Stomach (tissue), 19 donors: ENCODE measurements at places on chromosomes 1 and 21.

- DNase-seq: no peak
These were observed 1.7 kb downstream of the COL8A2 start for GRCh38 chr1:36123356-36123755.

GRCh38 chr1:82091729-82092128 is 291.0 kb downstream of the ADGRL2 start:
- no peak for DNase-seq

GRCh38 chr1:50415235-50416149 is 7.8 kb downstream of the DMRTA2 start:
- DNase-seq: no peak

DNA sequence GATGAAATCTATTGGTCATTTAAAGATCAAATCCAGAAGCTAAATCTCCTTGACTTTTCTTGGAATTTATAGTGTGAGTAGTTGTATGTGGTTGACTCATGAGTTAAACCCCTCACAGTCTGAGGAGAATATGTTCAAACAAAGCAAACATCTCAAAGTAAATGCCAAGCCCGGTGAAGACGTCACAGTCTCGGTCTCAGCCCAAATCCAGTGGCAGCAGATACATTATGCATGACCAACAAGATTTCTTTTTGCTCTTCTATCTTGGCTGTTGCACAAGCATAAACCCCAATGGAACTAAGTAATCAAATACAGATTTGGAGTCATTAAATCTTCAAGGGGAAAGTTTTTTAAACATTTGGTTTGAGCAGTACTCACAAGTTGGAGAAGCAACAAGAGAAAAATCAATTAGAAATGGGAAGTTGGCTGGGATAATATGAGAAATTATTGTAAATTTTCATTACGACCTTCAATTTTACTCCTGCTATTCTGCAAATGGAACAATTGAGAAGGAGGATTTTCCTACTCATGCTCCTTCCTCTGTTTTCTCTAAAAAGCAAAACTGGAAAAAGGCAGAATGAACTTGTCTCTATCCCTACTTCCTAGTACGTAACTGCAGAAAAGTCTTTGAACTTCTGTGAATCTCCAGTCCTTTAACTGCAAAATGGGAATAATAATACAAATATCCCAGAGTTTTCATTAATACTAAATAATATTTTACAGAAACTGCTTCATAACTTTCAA is 575.8 kb downstream of the NUF2 start:
- DNase-seq: no peak

- DNase-seq: no peak
These were observed 27.1 kb upstream of the C1QA start for GRCh38 chr1:22609291-22609690.

GRCh38 chr21:39307466-39307865 is 6.0 kb downstream of the BRWD1 start:
- DNase-seq: no peak

- DNase-seq: no peak
These were observed 489.3 kb downstream of the RWDD3 start for GRCh38 chr1:95723346-95723745.

DNA sequence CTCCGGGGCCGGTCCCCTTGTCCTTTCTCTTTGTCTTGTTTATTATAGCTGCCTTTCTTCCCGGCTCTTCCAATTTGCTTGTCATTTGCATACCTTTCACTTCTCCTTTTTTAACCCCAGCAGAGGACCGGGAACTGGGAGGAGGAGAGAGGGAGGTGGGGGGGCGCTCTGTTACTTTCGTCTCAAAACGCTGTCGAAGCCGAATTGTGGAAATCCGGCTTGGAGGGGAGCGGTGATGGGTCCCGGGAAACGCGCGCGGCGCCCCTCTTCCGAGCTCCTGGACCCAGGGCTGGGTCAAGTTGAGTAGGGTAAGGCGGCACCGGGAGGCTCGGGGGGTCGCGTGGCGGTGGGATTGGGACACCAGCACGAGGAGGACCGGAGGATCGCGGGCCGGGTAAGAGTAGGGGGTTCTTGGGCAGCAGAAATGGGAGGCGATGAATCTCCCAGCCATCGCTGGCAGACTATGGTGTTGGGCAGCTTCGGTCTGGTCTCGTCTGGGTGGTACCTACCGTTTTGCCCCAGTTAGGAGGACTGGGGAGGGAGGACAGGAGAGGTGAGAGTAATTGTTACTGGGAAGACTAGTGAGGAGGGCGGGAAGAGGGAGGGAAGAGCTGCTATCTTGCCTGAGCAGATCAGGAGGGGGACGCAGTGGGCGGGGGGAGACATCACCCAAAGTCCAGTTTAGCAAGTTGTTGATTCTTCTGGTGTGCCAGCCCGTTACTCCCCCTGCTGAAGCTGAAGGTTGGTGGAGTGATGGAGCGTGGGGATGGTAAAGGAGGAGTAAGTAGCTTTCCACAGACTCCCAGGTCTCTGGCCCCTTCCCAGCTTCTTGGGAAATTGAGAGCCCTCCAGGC is 1.5 kb downstream of the PROX1 start:
- no peak for DNase-seq

DNA sequence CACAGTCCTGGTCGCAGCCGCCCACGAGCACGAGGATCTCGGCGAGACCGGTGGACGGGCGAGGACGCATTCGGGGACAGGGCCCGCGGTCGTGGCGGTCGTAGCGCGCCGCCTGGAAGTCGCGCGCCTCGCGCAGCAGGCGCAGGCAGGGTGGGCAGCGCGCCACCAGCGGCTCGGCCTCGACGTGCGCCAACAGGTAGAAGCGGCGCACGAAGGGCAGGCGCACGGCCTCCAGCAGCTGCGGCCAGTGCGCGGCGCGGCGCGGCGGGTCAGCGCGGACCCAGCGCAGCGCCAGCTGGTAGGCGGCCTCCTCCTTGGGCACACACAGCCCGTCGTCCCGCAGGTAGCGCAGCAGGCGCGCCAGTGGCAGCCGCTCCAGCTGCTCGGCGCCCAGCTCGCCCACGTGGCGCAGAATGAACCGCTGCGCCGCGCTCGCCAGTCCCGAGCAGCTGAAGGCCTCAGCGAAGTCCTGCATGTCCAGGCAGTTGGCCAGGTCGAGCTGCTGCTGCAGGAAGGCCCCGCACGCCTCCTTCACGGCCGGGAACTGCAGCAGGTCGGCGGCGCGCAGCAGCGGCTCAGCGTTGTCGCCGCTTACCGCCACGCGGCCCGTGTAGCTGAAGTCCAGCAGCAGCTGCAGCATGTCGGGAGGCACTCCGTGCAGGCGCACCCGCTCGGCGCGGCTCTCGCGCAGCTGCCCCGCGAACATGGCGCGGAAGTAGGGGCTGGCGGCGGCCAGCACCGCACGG is 573 bp downstream of the KLHL21 start:
- no peak for DNase-seq

DNA sequence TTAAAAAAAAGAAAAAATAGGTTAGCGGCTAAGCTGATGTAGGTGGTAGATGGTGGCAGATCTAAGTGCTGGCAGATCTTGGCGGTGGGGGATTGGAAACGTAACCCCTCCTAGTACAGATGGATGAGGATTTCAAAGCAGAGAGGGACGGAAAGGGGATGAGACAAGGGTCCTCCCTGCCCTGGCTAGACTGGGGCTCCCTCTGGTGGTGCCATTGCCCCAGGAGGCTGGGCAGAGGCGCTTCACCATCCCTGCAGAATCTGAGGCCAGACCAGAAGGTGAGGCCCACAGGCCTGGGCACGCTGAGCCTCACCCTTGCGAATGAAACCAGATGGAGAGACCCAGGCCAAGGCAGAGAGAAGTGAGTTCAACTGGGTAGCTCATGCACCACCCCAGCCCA is 7.0 kb upstream of the PLEKHA6 start:
- DNase-seq: no peak

DNA sequence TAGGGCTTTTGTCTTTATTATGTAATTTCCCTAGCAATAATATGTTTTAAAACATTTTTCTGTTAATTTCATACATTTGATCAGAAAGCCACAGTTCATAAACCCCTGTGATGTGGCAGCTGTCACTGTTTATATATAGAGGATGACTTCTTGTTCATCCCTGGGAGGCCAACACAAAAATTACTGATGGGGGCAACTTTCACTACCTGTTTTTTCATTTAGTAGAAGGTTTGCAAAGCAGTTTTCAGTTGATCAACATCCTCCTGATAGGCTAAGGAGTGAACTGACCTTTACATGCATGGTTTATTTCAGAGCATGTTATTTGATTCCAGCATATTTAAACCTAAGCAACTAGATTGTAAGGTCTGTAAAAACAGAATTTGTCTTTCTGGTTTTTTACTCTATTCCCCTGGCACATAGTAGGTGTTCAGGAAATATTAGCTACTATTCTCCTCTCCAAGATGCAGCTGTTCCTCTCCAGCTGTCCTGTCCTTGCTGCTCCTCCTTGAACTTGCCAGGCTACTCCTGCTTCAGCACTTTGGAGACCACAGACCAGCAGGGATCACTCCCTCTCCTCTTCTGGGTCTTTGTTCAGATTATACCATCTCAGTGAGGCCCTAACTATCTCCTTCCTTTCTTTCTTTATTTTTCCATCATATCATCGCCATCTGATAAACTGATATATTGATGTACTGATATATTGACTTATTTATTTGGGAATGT is 54.7 kb downstream of the ROR1 start:
- no peak for DNase-seq

GRCh38 chr21:45642122-45642813 is 1.3 kb upstream of the PCBP3 start:
- DNase-seq: peak; percentile 58

- peak; percentile 51 for DNase-seq
These were observed 6.5 kb downstream of the TAL1 start for GRCh38 chr1:47225430-47226100.

- no peak for DNase-seq
These were observed 65.6 kb upstream of the USP24 start for GRCh38 chr1:55280731-55281130.

DNA sequence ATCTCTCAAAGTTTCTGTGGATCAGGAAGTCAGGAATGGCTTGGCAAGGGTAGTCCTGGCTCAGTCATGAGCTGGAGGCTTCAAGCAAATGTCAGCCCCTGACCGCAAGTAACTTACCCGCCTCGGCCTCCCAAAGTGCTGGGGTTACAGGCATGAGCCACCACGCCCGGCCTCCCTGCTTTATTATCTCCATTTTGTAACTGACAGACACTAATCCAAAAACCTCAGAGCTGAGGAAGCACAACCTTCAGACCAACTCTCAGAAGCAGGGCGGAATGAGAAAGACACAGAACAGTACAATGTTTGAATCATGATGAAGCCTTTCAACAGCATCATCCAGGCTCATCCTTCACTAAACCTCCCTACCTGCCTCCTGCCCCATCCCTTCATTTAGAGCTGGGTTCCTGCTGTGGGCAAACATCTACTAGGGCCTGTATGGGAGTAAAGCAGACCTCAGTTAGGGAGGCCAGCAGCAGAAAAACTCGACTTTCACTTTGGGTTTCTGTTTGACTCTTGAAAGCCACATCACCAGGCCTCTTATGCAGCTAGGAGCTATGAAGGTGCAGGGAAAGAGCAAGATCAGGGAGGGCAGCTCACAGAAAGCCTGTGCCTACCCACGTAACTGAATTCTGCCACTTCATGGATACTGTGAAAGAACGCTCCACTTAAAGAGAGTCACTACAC is 84.4 kb upstream of the RAB4A start:
- DNase-seq: no peak

- no peak for DNase-seq
These were observed 19.5 kb upstream of the MFN2 start for GRCh38 chr1:11960715-11961114.

GRCh38 chr1:58888833-58889232 is 105.0 kb upstream of the JUN start:
- no peak for DNase-seq

GRCh38 chr1:61341426-61341825 is 259.1 kb downstream of the NFIA start:
- DNase-seq: no peak

GRCh38 chr1:155913969-155914757 is 3.0 kb upstream of the RIT1 start:
- no peak for DNase-seq
